Mesendoderm (in vitro differentiated cells): ENCODE measurements at places on chromosomes 7 and 10.

DNA sequence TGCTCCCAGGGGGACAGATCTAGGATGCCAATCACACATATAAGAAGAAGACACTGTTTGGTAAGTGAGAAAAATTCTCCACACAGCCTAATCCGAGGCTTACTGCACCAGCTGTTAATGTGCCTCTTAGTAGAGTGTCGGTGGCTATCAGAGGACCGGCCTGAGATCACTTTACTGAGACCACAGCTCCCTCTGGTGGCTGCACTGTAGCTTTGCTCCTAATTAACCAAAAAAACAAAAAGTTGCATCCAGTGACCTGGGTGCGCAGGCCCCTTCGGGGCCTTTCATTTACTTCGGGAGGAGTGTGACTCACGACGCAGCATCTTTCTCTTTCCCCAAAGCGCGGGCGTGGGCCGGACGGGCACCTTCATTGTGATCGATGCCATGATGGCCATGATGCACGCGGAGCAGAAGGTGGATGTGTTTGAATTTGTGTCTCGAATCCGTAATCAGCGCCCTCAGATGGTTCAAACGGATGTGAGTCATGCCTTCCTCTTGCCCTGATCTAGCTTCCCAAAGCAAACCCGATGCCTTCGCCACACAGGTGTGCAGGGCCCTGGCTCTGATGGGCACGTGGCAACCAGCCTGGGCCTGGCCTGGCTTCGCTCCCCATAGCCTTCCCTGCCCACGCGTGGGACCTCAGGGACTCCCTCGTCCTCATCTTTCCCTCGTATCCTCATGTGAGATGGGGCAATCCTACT is 56.7 kb downstream of the MKI67 start:
- H3K27me3 ChIP-seq: no peaks in the 10 kb centered on the region
- H3K36me3 ChIP-seq: no peaks in the 10 kb centered on the region
- H3K4me1 ChIP-seq: no peaks in the 10 kb centered on the region
- no peak overlapping the region for H3K4me3 ChIP-seq
- H3K27ac ChIP-seq: no peak overlapping the region
- DNase-seq: peak; percentile 78

GRCh38 chr7:140214075-140214684 is 37.4 kb upstream of the KDM7A start:
- no peaks in the 10 kb centered on the region for H3K27me3 ChIP-seq
- DNase-seq: no peak
- H3K36me3 ChIP-seq: no peaks in the 10 kb centered on the region
- H3K4me1 ChIP-seq: no peaks in the 10 kb centered on the region

GRCh38 chr7:151694828-151695580 is 175.3 kb upstream of the RHEB start:
- H3K4me1 ChIP-seq: peaks cover 5% of the 10 kb centered on the region
- H3K36me3 ChIP-seq: no peaks in the 10 kb centered on the region
- no peak overlapping the region for H3K27ac ChIP-seq
- peak; percentile 67 for DNase-seq
- no peaks in the 10 kb centered on the region for H3K27me3 ChIP-seq

DNA sequence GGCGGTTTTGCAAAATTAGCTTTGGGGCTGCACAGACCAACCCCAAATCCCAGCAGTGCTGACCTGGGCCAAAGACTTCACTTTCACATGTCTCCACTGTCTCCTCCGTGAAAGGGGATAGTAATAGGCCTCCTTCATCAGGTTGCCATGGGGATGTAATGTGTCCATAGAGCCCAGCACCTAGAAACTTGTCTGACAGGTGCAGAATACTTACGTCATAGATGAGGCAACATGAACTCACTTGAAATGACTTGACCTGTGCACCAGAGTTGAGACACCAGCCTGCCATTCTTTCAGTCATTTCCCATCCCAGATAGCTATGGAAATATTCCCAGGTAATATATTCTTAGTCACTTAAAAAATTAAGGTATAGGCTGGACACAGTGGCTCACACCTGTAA is 94.2 kb downstream of the INSYN2A start:
- no peak overlapping the region for H3K4me3 ChIP-seq
- no peaks in the 10 kb centered on the region for H3K27me3 ChIP-seq
- no peak for DNase-seq
- peaks cover 2% of the 10 kb centered on the region for H3K36me3 ChIP-seq

DNA sequence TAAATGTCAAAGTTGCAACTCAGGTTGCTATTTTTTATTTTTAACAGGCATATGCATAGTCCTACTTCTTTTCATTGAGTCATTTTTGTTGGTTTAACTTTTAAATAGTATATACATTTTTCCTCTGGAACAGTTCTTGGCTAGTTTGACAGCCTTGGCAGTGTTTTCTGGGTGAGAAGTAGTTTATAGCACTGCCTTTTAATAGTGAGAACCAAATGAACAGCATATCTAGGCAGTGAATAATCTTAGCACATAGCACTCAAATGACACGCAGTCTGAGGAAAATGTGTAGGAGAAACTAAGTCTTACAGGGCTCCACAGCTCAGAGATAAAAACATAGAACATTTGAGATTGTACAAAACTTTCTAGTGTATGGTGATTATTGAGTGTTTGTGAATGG is 265.5 kb upstream of the POT1 start:
- H3K4me1 ChIP-seq: no peaks in the 10 kb centered on the region
- DNase-seq: no peak
- H3K27me3 ChIP-seq: no peaks in the 10 kb centered on the region
- no peak overlapping the region for H3K4me3 ChIP-seq
